AG04449 (cell line): ENCODE measurements at places on chromosomes 7 and 10.

DNA sequence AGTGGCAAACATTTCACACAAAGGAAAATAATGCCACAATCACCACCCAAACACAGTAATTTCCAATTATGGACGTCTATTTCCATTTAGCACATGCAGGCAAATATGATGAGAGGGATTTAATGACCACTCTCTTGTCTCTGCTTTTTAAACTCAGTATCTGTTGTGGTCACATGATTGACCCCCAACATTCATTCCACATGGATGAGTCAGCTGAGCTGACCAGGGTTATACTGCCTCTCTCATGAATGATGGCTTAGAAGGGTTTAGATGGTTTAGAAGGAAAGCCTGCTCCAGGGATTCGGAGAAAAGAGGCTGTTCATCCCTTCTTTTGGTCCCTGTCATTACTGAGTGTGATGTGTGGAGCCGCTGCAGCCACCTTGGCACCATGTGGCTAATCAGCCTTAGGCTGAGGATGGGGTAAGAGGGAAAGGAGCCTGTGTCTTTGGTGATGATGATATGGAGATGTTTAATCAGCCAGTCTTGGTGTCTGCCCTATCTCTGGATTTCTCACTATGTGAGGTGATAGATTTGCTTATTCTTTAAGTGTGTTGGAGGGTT lies 38.2 kb upstream of the JAKMIP3 start:
- no peak for DNase-seq

GRCh38 chr7:9761224-9761623 lies 1212.4 kb upstream of the PHF14 start:
- no peak for DNase-seq

DNA sequence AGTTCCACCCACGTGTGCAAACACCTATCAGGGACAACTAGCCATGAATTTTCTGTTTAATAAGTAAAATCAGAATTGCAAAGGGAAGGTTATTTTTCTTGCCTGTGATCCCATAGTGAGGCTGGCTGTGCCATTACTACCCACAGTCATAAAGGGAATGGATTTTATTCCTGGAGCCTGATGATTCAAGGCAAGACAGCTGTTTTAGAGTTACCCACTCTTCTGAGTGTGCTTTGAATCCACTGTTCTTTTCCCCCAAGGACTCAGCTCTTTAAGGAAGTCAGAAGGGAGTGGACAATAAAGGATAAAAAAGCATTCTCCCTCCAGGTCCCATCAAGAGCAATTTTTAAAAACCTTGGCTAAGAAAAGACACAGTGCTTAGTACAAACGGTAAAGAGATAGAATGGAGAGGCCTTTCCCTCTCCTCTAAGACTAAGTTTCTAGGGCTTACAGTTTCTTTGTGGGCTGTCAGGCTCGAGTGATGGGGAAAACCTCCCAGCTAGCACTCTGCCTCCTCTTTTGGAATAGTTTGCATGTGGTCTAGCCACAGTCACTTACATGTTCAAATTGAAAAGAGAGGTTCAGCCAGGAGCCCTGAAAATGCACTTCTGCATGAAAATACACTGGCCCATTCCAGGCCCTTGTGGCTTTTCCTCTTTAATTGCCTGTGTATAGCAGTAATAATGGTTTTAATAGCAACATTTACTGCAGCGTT lies 5.1 kb upstream of the LRRC4 start:
- DNase-seq = no peak

DNA sequence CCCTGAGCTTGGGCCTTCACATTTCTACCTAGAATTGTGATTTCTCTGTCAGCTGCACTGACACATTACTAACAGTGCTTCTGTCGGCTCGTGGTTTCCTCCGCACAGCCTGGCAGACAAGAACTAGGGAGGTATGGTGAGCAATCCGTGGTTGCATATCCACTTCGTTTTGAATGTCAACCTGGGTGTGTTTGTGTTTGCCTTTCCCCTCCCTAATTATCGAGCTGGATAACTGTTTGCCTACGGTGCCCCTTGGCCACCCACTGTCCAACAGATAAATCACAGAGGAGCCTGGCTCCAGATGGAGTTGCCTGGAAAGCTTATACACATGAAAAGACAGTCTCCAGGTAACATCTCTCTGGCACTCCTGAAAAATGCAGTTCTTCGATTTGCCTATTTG lies 228.8 kb downstream of the TRIL start:
- DNase-seq = no peak

GRCh38 chr10:114431414-114432135 lies 27.3 kb upstream of the AFAP1L2 start:
- no peak for DNase-seq

DNA sequence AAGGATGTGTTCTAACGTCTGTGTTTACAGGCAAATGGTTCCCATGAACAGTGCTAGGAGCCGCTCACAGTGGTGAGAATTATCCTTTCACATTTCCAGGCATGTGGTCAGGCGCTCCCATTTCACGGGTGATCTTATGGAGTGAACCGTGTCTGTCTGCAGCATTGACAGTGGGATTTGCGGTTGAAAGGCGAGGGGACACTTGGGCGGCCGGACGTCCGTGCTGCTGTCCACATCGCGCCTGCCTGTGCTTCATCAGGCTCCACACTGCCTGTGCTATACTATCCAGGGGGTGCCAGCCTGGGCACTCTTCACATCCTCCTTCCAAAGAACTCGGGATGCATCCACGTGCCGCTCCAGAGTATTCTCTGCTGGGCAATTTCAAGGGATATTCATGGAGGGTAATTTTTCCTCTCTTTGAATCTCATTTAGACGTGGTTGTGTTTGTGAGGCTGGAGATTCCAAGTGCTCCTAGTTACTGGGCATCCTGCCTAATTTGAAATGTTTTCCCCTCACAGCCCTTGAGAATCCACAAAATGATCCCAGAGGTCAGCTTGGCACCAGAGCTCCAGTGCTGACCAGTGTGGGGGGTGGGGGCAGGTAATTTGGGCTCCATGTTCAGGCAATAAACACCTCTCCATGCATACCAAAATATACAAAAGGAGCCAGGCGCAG lies 61.9 kb upstream of the EBF3 start:
- no peak for DNase-seq

DNA sequence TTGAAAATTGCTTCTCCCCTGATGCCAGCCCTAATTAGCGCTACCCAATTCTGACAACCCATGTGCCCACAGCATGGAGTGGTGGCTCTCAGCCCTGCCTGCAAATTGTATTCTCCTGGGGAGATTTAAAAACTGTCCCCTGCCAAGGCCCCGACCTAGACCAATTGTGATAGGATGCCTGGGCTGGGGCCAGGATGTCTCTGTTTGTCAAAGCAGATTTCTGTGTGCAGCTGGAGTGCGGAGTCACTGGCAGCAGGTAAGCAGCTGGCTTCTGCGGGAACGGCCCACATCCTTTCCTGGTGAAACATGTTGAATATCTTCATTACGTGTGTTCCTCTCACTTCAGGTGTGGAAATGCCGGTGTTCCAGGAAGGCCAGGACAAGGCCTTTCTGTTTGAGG lies 238.6 kb downstream of the WDR37 start:
- DNase-seq = no peak

DNA sequence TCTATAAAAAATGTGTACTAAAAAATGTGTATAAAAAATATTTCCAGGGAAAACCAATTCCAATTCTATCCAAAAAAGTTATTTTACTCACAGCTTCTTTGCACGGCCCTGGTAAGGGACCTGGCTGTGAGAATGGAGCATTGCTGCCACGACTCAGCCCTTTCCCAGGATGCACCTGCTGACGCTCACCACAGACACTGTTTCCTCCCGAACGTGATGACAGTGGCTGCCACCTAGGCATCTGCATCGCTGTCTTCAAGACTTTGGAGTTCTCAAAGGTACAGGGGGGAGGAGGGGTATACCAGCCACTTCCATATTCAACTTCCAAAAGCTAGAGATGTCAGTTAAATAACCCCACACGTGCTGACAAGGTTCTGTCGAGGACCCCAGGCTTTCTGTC lies 23.9 kb upstream of the PTPRN2 start:
- DNase-seq = no peak

- DNase-seq = no peak
Observed at GRCh38 chr7:1345796-1346755, 113.2 kb downstream of the MICALL2 start.

DNA sequence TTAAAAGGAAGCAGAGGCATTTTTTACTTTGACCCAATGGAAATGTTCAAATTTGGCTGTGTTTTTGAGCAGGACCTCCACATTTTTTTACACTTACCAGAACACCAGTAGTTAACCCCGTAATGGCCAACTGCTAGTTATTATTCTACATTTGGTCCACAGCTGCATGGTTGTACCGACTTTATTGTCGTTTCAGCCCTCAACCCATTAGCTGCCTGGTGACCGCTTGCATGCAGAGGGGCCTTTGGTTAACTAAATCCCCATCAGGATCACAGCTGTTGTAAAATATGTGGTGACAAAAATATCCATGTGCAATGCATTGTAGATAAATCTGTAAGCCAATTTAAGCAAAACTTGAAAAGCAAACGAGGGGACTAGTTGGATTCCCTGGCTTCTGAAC lies 342.2 kb upstream of the MEOX2 start:
- DNase-seq = no peak

GRCh38 chr10:3045471-3046209 lies 21.7 kb upstream of the PFKP start:
- DNase-seq = peak; percentile 57

DNA sequence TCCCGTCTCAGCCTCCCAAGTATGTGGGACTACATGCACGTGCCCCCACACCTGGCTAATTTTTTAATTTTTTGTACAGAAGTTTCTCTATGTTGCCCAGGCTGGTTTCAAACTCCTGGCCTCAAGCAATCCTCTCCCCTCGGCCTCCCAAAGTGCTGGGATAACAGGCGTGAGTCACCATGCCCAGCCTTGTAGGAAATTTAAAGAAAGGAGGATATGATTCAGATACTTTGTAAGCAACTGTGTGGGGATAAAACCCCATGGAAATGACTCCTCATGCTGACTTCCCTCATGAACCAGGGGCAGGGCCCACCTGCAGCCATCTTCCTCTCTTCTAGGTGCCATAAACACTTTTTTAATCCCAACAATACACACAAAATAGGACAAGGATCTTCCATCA lies 50.2 kb downstream of the APBB1IP start:
- no peak for DNase-seq

DNA sequence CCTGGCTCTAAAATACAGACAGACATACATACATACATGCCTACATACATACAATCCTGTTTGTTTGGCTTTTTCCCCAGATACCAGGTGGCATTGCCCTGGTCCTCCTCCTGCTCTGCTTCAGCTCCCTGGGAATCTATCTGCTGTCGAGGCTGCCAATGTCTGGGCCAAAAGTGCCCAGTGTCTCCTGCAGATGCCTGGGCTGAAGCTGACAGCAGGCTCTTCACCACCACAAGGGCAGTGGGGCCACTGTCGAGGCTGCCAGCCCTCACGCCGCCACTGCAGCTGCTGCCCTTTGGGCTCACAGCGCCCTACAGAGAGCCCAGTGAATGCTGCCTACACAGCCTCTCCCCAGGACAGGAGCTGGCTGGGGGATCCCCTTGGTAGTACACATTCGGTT lies 18.0 kb upstream of the STN1 start:
- DNase-seq = no peak

DNA sequence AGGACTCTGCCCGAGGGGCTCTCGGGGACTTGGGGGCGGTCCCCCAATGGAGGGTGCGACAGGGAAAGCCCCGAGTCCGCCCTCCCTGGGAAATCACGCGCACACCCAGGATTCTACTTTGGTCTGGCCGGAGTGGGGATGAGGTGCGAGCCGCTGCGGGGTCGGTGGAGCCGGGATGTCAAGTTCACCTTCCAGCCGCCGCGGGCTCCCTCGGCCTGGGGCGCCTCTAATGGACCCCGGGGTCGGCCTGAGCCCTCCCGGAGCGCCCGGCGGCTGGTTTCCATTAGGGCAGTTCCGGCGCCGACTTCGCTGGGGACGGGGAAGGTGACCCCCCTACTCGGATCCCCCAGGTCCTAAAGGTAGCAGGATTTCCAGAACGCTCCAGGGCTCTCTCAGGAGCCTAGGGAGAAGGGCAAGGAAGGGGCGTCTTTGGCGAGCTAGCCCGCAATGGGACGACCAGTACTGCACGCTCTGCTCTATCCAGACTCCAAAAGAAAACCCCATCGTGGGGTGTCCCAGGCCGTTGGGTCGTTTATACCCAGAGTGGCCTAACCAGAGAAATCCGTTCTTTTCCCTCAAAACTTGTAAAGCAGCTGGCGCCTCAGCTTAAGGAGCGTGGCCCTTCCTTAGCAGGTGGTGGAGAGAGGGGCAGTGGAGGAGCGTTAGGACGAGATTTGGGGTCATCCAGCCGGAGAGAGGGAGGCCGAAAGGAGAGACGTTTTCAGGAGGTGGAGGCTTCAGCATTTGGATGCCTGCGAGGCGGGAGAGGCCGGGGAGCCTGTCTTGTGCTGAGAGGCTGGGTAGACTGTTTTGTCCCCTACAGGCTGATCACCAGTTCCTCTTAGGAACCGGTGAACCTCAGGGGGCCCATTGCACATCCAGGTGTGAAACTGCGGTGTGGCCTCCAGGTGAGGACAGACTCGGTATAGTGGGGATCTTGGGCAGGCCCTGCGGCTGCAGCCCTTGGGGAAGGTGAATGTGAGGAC lies 860 bp upstream of the WDR86 start:
- no peak for DNase-seq

DNA sequence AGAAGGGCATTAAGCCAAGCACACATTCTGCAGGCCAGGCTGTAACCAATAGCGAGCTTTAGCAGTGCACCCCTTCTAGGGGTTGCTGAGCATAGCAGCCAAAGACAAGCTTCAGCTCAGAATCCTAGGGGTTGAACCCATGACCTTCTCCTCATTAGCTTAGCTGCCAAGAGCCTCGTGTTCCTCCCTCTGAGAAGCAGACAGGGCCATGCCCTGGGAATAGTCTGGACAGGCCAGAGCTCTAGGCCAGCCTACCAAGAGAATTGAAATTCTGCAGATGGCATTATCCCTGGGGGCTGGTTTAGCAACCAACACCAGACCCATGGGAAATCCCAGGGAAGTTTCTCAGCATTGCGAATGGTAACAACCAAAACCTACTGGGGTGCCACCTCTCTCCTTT lies 77.2 kb downstream of the PLXNA4 start:
- no peak for DNase-seq

- no peak for DNase-seq
Observed at GRCh38 chr10:1709161-1709560, 28.2 kb downstream of the ADARB2 start.

GRCh38 chr10:23331567-23332301 lies 12.9 kb downstream of the C10orf67 start:
- peak; percentile 82 for DNase-seq

DNA sequence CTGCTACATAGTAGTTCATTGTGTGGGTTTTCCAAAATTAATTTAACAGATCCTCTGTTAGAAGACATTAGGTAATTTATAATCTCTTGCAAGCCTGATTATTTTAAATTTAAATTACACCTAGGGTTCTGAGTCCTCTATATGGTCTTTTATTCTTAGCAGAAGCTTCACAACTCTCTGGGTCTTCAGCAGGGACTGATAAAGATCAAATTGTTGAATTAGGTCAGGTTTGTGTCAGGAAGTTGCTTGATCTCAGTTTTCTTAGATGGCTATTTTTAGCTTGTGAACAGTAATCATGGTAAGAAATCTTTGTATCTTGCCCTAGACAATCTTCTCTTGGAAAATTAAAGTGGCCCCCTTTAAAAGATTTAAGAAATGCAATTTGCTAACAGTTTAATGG lies 183.1 kb upstream of the HDAC9 start:
- DNase-seq = no peak

GRCh38 chr10:75319274-75319673 lies 82.3 kb downstream of the ZNF503 start:
- DNase-seq = no peak
